Sigmoid colon (tissue), 7 donors: ENCODE measurements at places on chromosomes 2 and 18.
A peak's percentile ranks its signal among the peaks of the same experiment; 100 is the strongest.

DNA sequence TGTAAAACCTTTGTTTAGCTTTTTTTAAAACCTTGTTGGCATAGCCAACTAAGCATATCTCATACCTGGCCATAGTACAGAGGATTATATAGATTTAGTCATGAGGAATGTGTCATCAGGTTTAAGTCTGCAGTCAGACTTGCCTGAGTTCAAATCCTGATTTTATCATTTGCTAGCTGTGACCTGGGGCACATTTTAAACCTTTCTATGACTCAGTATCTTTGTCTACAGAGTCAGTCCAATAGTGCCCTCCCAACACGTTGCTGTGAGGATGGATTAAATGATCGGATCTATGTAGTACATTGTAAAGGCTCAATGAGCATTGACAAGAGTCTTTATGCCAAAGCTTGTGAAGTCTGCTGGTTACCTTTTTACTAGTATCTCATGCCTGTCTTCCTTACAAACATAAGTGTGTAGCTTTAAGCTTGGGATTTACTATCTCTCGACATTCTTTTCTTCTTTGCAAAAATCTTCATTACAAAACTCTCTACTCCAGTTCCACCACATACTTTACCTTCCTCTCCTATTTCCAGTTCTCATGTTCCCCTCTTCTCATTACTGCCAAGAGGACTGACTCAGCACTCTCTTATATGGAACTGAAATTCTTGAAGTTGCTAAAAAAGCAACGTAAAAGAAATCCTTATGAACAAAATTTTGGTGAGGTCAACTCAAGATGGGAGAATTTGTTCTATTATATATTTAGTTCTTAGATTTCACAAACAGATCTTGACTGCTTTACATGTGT is 68.1 kb upstream of the RBMS1 start:
- no peak for DNase-seq

DNA sequence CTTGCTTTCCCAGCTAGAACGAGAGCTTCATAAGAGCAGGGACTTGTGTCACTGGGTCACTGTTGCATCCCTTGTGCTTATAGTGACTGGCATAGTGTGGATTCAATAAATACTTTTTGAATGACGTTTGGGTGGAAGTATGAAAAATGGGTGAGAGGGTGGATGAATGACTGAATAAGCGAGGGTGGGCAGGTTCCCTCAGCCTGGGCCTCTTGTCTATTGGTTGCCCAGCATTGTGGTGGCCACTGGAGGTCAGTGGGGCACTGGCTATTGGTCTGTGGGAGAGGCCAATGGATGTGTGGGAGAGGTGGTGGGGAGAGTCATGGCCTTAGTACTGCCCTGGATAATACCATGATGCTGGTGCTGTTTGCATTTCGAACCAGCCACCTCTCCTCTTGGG is 93.8 kb upstream of the SKOR2 start:
- no peak for DNase-seq

DNA sequence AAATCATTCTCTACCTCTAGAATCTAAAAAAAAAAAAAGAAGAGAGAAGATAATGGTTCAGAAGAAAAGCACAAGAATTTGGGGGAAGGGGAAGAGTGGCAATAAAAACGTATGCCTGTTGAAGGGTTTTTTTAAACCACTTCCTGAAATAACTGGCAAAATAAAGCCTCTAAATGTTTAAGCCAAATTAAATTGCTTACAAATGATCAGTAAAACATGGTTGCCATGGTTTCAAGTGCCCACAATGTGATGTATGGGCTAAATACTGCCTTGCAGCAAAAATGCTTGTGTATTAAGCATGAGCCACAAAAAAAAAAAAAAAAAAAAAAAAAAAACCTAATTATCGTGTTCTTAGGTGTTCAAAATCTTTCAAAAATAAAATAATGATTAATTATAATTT is 60.8 kb downstream of the RBM43 start:
- no peak for DNase-seq

DNA sequence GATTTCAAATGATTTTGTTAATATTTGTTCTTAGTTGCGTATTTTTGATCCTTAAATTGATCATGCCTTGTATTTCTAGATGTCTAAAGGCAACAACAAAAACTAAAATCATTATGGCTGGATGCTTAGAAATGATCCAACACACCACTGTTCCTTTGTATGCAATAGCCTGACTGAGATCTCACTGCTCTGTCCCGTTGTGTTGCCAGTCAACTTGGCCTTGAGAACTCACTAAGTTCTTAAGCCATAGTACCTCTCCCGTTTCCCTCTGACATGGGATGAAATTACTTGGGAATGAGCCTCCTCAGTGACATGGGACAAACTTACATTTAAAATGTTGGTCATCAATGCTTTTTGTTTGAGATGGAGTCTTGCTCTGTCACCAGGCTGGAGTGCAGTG is 222.0 kb upstream of the HS6ST1 start:
- no peak for DNase-seq

- no peak for DNase-seq
Observed at GRCh38 chr2:61714210-61714609, 139.7 kb downstream of the FAM161A start.

- no peak for DNase-seq
Observed at GRCh38 chr18:36331521-36331971, 34.0 kb downstream of the FHOD3 start.

DNA sequence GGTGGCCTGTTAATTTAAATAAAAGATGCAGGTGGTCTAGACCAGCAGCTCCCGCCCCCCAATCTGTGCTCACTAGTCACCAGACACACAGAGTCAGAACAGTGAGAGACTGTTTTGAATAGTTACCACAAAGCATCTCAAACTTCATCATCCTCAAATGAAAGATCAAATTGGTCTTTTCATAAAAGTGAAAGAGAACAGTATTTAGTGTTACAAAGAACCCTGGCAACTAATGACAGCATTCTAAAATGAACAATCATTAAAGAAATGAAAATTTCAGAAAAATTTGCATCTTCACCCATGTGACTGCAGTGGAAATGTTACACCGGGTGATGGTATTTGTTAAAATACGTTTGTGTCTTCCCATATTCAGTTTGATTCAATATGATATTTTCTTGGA is 65.5 kb upstream of the PMAIP1 start:
- DNase-seq, result peak; percentile 14

DNA sequence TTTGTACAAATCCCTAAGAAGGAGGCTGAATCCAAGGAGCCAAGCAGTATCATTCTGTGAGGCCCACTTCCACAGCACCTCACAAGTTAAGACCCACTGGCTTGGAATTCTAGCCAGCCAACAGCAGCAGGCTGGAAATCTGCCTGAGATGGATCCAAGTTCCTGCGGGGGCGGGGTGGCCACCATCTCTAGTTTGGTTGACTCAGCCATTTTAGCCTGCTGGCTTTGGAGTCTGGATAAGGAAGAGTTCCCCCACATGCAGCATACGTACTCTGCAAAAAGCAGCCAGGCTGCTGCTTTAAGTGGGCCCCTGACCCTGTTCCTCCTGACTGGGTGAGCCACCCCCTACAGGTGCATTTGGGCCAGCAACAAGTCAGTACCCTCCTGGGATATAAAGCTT is 65.2 kb downstream of the FARP2 start:
- no peak for DNase-seq

DNA sequence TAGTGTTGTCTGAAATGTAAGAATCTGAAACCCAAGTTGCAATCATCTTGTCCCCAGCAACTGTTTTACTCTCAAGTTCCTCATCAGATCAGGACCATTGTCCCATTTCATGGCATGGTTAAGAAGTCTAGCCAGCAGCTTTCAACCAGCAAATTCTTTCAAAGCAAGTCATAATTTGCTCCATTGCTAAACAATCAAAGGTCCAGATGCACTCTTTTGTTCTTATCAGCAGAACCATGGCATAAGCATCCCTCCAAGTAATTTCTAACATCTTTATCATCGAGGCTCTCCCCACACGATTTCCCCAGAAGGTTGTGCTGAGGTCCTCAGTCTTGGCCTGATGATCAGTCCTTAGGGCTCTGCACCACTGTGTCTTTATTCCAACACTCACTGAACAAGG is 67.5 kb upstream of the APCDD1 start:
- no peak for DNase-seq

- DNase-seq, result no peak
Observed at GRCh38 chr2:71736986-71737385, 283.6 kb downstream of the DYSF start.

DNA sequence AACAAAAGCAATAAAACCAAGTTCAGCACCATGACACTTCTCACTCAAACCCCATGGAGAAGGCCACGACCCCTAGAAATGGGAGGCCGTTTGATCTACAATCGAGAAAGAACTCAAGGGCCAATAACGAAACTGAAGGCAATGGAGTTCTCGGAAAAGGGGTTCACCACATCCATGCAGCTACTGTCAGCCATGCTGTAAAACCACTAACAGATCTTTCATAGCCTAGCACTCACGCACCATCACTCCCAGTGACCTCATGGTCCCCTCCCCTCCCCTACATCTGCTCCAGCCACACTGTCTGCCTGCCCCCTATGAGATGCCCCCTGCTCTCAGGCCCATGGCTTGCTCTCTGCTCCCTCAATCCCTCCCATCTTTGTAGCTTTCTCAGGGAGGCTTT is 135.3 kb downstream of the TMEM163 start:
- no peak for DNase-seq

- no peak for DNase-seq
Observed at GRCh38 chr2:215283221-215283620, 28.6 kb upstream of the ATIC start.

DNA sequence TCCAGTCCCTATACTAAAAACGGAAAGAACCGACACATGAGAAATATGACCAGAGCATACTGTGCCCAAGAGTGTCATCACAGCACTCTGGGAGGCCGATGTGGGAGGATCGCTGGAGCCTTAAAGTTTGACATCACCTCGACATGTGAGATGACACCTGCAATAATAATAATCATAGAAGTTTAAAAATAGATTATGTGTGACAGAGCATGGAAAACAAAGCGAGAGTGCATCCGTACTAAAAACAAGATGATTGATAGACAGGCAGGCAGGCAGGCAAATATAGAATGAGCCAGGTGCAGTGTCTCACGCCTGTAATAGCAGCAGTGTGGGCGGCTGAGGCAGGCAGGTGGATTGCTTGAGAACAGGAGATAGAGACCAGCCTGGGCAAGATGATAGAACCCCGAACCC is 114.8 kb upstream of the ANKRD30BL start:
- DNase-seq, result no peak

GRCh38 chr2:7450833-7451190 is 533.6 kb downstream of the RNF144A start:
- no peak for DNase-seq

GRCh38 chr2:237427769-237428506 is 14.0 kb upstream of the COL6A3 start:
- no peak for DNase-seq

- DNase-seq, result no peak
Observed at GRCh38 chr2:143525402-143525860, 396.2 kb downstream of the ARHGAP15 start.

DNA sequence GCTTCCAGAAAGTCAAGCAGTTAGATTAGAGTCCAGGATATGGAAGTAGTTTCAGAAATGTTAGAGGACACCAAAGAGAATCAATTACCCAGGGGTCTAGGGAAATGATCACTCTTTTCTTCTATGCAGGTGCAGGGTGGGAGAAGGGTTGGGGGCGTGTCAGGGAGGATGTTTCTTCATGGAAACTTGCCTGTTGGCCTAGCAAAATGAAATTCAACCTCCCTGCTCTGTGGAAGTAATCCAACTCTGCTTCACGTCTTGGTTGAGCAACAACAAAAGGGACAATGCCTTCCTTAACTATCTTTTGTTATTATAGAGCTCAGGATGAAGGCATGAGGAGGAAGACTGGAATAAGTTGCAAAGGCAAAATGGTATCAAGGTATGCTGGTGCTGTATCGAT is 210.8 kb upstream of the ETAA1 start:
- no peak for DNase-seq

GRCh38 chr2:129797489-129798300 is 181.8 kb upstream of the RAB6C start:
- no peak for DNase-seq

GRCh38 chr2:216362730-216363129 is 9.6 kb downstream of the MARCHF4 start:
- no peak for DNase-seq

- DNase-seq, result peak; percentile 69
Observed at GRCh38 chr18:2826581-2826980, 20.2 kb upstream of the EMILIN2 start.

DNA sequence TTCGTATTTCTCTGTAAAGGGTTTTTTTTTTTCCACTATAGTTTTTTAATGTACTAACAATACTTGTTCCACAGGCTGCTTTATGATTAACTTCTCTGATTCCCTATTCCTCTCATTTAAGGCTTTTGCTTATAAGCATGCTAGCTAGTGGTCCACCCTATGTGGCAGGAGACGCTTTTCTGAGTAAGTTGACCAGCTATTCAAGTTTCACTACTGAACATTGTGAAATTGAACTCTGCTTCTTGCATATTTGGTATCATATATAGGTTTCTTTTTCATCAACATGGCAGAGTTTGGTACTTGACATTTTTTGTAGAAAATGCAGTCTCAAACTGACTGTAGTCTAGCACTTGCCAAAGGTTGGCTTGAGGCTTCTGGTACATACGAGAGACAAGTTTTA is 74.2 kb downstream of the OTX1 start:
- no peak for DNase-seq

DNA sequence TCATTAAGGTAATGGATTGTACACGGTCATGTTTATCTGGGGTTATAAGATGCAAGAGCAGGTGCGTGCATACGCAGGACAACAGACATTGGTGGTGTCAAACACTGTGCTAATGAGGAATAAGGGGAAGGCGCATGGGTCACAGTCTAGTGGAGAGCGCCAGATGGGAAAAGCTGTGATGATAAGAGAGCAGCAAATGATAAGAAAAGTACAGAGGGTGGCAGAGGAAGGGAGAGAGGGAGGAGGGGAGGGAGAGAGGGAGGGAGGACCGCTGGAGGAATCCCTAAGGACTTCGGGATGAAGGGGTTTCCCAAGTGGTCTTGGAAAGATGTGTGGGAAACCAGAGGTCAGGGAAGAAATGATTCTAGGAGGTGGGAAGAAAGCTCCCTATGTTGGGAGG is 2.9 kb downstream of the TNFRSF11A start:
- no peak for DNase-seq

DNA sequence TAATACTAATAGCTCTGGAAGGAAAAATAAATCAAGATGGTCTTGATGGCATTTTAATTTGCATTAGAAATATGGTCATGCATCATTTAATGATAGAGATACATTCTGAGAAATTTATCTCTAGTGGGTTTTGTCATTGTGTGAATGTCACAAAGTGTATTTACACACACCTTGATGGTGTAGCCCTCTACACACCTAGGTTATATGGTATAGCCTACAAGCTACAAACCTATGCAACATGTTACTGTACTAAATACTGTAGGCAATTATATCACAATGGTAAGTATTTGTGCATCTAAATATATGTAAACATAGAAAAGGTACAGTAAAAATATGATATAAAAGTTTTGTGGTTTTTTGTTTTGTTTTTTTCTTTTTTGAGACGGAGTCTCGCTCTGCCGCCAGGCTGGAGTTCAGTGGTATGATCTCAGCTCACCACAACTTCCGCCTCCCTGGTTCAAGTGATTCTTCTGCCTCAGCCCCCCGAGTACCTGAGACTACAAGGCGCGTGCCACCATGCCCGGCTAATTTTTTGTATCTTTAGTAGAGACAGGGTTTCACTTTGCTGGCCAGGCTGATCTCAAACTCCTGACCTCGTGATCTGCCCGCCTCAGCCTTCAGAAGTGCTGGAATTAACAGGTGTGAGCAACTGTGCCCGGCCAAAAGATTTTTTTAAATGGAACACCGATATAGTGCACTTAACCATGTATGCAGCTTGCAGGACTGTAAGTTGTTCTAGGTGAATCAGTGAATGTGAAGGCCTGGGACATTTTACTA is 83.7 kb upstream of the UBXN4 start:
- no peak for DNase-seq

- DNase-seq, result no peak
Observed at GRCh38 chr18:31977270-31977872, 34.4 kb upstream of the TRAPPC8 start.

- DNase-seq, result peak; percentile 58
Observed at GRCh38 chr2:241798631-241799521, 10.1 kb upstream of the NEU4 start.
